GF-D8 (cell line): ENCODE measurements at places on chromosomes 7 and 10.

DNA sequence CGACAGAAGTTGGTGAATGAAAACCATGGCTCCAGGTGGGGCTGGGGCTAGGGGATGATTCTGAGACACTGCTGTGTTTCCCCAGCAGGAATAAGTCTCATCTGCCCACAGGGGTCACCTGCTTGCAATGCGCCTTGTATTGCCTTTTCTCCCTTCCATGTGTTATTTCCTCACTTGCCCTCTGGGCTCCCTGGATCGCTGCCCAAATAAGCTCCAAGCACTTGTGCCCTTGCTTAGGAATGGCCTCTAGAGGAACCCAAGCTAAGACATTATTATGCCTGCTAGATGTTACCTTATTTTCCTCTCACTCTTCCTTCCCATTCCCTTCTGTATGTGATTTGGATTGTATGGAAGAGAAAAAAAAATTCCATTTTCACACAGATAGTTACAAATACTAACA is 24.8 kb upstream of the PLPP4 start:
- DNase-seq, result no peak

GRCh38 chr7:149071641-149072437 is 18.7 kb downstream of the ZNF786 start:
- DNase-seq, result no peak

DNA sequence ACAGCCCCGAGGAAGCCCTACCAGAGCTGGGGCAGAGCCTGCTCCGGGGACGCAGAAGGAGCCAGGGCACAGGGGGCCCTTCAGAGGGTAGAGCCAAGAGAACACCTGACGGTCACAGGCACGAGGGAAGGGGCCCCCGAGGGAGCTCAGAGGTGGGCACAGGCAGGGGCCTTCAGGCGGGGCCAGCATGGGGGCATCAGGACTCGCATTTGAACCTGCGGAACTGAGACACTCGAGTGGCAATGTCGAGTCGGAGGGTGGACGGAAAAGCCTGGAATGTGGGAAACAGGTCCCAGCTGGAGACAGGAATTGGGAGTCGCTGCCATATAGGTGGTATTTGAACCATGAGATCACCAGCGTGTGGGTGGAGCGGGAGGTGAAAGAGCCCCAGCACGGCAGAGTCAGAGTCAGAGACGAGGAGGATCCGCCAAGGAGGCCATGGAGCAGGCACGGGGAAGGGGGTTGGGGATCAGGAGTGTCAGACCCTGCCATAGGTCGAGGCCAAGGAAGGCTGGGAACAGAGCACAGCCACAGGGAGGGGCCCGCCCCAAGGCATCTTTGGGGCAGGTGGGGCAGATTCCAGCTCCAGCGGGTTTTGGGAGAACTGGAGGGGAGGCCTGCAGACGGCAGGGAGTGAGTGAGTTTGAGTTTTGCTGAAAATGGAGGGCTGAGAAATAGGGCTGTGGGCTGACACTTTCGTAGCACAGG is 13.8 kb downstream of the STK32C start:
- DNase-seq, result no peak

DNA sequence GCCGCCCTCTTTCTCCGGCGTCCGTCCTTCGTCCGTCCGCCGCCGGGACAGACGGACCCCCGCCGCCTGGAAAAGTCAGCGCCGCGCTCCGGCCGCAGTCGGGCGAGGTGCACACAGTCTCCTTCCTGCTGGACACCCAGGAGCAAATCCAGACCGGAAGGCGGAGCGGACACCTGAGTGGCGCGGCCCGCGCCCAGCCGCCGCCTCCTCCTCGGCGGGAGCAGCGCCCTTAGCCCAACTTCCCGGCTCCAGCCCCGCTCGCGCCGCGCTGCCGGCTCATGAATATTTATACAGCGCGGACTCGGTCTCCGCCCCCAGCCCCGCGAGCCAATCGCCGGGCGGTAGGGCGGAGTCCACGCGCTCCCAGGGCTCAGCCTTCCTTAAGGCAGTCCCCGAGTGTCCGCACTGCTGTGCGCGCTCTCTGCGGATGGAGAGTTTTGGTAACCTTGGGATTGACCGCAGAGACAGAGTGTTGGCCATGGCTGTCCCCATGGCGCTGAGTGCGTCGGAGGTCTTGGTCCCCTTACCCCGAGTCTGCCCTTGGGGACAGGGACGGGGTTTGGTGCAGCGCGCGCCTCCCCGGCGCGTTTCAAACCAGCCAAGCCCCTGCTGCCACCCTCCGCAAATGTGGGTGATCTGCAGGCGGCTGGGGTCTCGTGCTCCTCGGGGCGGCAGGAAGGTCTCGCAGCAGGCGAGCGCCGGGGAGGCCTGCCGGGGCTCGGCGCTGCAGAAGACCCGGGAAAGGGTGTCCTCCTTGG is at the start of gene FZD8:
TSS of gene FZD8 (minus strand) at position 262 of the 758 bp plus-strand sequence. CDS start 867 bp downstream, outside the sequence.
- no peak for DNase-seq

- no peak for DNase-seq
Observed at GRCh38 chr10:94122211-94122610, 128.5 kb downstream of the PLCE1 start.

DNA sequence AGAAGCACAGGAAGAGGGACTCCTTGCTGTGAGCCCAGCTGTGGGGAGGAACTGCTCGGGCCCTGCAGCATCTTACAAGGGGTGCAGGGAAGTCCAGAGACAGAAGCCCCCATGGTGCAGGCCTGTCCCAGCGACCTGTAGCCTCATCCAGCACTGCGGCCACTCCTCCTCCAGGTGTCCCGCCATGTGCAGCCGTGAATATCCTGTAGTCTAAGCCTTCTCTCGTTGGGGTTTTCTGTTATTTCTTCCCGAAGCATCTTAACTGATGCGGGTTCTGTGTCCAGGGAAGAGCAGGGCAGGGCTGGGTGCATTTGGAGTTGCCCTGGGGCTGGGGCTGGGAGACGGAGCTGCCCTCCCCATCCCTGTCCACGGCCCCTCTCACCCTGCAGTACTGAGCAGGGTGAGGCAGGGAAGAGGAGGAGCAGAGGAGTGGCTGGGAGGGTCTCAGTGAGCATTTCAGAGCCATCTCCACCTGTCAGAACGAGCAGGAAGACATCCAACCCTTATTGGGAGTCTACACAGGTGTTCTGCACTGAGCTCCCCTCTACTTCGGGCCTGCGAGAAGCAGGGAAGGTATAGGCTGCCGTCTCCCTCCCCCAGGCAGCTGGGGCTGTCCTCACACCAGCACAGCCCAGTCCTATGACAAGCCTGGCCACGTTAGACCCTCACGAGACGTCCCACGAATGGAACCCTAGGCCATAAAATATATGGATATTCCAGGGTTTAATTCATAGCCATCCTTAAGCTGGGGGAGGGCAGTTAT is 494.5 kb downstream of the DNAJB6 start:
- no peak for DNase-seq

DNA sequence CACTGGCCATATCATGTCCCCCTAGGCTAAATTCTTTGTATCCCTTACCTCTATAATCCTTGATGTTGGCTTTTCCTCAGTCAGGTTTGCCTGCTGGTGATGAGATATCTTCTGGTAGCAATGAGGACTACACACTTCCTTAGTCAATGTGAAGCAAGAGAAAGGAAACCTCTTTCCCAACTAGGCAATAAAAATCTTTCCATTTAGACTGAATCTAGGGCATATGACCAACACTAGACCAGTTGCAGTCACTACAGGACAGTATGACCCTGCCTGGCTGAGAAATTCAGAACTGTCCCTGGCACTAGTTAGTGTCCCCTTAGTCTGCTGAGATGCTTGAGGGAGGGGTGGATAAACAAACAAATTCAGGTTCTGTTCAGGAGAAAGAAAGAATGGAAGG is 142.6 kb downstream of the RNLS start:
- DNase-seq, result no peak

DNA sequence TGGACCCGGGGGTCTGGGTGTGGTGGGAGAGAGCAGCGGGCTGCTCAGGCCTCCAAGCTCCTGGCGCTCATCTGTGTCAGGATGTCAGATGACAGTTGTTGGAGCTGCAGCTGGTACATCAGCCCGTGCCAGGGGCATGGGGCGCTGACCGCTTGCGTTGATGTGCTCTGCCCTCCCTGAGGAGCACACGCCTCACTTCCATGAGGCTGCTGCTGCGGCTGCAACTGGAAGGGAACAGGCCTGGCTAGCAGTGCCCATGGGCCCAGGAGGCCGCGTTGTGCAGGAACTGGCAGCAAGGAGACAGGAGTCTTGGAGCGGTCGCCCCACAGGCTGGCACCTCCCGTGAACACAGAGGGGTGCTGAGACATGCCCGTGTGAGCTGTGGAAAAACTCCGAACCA is 361.3 kb upstream of the MKI67 start:
- DNase-seq, result no peak
